ENCODE measurements at places on chromosomes 7 and 10.

DNA sequence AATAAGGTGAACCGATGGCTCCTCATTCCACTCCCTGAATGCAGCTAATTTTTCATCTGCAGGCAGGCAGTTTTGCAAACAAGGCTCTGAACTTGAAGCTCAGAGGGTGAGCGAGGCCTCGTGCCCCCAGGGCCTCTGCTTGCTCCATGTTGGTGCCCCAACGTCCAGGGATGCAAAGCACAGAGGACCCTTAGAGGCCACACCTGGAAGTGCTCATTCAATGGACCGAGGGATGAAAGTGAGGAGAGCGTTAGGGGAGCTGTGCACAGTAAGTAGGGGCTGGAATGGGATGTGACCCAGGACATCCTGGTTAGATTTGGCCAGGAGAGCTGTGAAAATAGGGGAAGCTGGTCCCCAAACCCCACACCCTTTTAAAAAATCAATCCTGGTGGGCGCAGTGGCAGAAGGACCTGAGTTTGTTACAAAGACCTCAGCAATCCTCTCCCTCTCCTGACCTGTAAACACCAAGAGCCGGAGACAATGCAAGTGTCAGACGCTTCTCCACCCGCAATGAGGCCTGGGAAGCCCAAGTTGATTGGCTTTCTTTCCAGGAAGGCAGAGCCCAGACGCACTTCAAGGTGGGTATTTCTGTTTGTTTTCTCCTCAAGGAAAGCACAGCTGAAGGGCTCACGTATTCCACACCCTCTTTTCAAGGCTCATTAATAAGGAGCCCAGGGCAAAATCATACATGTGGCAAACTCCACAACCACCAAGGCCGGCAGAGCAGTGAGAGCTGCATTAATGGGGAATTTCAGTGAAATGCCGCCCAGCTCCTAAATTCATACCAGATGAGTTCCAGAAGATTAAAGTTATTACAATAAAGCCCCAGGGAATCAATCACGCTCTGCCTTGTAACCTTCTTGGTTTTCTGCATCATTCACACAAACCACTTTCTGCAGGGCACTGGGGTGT is 14.1 kb upstream of the CXCL12 start:
- DNase-seq = no peak

GRCh38 chr7:19405541-19405940 is 260.3 kb upstream of the FERD3L start:
- no peak for DNase-seq

DNA sequence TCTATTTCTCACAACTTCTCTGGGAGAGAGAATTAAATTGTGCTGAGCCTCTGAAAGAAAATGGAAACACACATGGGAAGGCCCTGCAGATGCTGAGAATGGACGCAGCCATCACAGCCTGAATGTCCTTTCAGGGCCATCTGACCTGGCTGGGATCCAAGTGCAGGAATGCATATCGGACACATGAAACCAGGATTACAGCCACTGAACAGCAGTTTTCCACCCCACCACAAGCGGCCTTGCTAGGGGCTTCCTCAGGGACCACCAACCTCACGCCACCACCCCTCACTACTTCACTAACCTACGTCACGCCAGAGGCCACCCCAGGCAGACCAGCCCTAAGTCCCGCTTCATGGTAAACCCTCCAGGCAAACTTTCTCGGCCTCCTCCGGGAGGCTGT is 103.3 kb downstream of the DIP2C start:
- no peak for DNase-seq

GRCh38 chr7:115229401-115230105 is 307.7 kb downstream of the MDFIC start:
- peak; percentile 52 for DNase-seq

GRCh38 chr7:30237271-30237695 is 47.1 kb upstream of the ZNRF2 start:
- DNase-seq = no peak

- DNase-seq = no peak
Measured at GRCh38 chr10:77290528-77291155, 347.0 kb downstream of the KCNMA1 start.

DNA sequence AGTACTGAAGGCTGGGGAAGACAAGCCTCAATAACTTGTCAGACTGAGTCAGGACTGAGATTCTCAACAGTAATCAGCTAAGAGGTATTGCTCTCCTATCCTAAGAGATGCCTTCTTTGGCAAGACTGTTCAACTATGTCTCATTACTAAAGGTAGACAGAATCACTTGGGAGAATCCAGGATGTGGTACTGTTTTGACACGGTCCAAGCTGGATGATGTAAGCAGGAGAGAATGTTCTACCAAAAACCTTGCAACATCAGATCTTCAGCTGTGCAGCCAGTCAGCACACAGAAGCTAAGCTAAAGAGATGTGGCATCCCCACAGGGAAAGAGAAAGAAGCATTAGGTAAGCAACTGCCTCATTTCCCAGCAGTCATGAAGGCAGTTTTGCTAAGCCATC is 391.4 kb downstream of the NRG3 start:
- DNase-seq = no peak

DNA sequence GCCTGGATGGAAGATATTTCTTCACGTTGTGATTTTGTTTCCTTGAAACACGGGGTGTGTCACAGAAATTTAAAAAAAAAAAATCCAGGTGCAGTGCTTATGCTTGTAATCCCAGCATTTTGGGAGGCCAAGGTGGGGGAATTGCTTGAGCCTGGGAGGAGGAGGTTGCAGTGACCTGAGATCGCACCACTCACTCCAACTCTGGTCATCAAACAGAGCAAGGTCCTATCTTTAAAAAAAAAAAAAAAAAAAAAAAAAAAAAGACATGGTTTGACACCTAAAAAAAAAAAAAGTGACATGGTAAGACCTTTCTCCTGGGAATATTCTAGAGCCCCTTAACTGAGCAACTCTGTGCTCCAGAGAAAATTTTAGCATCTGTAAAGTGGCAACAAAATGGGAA is 9.0 kb upstream of the LRRC4 start:
- DNase-seq = no peak

DNA sequence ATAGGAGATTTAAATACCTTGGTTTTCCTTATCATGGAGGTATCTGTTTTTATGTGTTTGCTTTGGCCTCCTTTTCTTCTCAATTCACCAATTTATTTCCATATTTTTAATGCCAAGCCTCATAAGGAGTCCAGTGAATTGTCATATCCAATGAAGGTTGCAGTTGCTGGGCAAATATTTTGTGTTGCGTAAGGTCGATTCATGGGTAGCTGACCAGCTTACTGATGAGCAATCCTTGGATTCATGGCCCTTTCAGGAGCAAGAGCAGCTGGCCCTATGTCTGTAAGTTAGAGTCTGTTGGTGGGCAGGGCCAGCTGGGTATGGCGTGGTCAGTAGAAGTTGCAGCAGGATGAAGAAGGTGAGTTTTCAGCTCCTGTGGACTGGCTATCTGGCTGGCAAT is 182.9 kb downstream of the PFKFB3 start:
- DNase-seq = no peak

DNA sequence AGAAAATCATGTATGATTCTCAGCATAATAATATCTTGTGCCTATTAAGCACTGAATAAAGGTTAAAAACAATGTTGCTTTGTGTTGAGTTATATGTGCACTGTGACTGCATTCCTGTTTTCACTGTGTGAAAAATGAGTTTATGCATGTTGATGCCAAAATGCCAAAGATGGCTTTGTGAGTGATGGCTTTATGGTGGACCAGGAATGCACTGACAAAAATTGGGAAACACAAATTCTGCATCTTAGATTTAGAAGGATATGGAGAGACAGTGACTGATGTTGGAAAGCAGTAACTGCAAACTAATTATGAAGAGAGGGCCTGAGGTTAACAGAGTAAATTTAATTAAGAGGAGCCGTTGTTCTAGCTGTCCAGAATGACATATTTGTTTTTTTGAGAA is 440.4 kb downstream of the KIF20B start:
- no peak for DNase-seq

DNA sequence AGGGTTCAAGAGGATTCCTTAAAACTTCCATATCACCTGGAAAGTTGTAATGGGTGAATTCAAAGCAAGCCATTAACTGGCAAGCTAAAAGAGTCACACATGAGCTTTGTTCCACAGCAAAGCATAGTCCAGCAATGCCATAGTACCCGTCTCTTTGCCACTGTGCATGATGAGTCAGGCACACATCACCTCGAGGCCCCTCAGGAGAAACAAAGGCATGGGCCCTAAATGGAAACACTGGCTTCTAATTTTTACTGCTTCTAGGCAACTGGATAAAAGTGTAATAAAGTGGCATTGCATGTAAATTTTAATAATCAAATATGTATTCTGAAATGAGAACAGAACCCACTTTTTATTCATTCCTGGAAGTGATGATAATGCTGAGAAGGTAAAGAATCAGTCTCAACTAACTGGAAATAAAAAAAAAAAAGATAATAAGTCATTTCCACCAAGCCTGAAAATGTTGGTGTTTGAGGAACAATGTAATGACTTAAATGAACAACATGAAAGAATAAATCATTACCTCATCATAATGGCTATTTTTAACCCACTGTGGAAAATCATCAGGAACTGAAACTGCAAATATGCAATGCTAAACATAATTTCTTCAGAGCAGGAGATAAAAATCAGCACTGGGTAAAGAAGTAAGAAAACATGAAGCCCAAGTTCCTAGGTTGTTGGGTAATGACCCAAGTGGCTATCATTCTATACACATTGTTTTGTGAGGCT is 104.9 kb downstream of the CDK6 start:
- DNase-seq = no peak

DNA sequence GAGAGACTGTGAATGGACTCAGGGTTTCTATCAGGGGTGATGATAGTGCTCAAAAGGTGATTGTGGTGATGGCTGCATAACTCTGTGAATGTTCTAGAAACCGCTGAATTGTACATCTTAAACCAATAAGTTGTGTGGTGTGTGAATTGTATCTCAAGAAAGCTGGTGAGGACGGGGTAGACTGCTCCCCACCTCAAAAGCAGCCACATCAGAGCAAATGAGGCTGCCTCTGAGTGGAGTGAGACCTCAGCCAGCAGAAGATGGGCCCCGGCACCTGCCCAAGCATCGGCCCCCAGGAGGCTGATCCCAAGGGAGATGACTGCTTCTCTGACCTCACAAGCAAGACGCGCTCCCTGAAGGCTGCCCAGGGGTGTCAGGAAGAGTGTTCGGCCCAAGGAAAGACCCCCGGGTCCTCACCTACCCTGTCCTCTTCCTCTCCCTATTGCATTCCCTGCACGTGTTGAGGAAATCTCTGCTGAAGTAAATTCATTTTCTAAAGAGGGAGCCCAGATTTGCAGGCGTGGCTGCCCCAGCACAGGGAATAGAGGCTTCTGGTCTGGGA is 279.3 kb upstream of the SHH start:
- no peak for DNase-seq

DNA sequence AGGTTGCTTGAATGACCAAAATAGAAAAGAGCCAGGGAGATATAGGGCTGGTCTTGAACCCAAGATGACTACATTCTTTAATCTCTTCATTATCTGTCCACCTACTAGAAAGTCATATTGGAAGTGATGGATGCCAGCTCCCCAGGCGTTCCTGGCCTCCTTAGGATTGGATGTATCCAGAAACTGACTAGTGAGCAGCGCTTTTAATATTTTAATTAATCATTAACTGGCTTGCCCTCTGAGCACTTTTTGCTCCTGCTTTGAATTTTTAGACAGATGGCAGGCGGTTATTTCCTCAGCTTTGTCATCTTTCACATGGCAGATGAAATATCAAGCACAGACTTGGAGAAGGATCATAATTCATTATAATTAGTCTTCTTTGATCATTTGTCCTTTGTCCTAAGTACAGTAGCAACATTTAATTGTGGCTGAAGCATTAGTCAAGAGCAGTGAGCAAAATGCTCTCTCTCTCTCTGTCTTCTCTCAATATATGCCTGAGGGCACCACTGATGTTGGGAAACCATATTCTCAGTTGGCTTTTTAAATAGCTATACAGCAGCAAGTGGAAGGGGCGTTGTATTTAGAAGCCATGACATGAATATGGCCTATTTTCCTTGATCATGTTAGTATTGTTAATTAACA is 588.0 kb downstream of the NRG3 start:
- DNase-seq = no peak

DNA sequence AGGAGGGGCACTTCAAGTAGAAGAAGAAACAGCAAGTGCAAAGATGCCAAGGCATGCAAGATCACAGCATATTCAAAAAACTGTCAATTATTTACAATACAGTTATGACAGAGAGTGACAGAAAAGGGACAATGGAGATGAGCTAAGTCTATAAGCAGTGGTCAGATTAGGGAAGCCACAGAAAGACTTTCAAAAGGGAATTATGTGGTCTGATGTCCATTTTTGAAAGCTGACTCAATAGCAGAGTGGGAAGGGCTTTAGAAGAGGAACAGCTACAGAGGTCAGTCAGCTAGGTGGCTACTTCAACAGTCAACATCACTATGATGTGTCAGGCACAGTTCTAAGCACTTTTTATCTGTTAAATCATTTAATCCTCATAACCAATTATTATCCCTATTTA is 45.2 kb upstream of the SPOCK2 start:
- no peak for DNase-seq

DNA sequence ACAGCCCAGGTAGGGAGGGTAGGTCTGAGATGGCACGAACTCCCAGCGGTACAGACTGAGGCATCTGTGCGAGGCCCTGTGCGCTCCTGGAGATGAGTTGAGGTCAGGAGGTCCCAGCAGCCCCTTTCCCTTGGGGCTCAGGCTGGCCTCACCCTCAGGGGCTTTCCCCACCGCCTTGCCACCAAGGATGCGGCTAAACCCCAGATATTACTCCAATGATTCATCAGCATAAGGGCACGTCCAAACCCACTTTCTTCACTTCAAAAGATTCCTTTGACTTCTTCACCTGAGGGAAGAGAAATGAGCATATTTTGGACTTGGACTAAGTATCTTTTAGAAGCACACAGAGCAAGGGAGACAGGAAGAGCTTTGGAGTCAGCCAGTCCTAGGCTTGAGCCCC is 20.3 kb downstream of the UROS start:
- no peak for DNase-seq

- DNase-seq = no peak
Measured at GRCh38 chr10:8289186-8289924, 234.9 kb downstream of the GATA3 start.

- no peak for DNase-seq
Measured at GRCh38 chr10:104892879-104893617, 252.0 kb downstream of the SORCS3 start.

- DNase-seq = no peak
Measured at GRCh38 chr7:15131661-15132060, 229.1 kb upstream of the DGKB start.

- DNase-seq = no peak
Measured at GRCh38 chr10:84077768-84078167, 61.5 kb upstream of the GHITM start.

DNA sequence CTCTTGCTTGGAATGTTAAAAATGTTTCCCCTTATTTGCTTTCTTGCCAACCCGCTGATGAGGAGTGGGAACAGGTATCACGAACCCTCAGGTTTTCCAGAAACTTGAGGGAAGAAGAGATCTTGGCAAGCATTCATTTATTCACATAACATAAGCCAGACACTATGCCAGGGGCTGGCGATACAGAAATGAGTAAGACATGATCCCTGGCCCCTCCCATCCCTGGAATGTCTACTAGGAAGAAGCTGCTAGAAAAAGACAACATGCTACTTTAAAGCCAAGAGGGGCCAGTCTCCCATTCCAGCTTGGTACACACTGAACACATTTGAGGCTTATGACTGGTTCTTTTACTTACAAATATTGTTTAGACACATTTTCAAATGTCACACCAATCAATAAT is 26.4 kb downstream of the SLC35B4 start:
- DNase-seq = no peak

Measured in CD4-positive, alpha-beta T cell treated with Interleukin-12 subunit alpha and Interleukin-12 subunit beta, for 1 hour (primary cell).